ENCODE measurements at places on chromosomes 7 and 10.

- DNase-seq = peak; percentile 4
These were observed 204.4 kb downstream of the OTUD1 start for GRCh38 chr10:23643111-23643780.

- DNase-seq = no peak
These were observed 342.7 kb downstream of the LRMDA start for GRCh38 chr10:75773813-75774782.

GRCh38 chr7:54758702-54759592 lies at the start of gene SEC61G:
SEC61G (minus strand) TSS chr7:54759211; CDS start chr7:54757588, 1,623 bp downstream.
- peak; percentile 97 for DNase-seq

DNA sequence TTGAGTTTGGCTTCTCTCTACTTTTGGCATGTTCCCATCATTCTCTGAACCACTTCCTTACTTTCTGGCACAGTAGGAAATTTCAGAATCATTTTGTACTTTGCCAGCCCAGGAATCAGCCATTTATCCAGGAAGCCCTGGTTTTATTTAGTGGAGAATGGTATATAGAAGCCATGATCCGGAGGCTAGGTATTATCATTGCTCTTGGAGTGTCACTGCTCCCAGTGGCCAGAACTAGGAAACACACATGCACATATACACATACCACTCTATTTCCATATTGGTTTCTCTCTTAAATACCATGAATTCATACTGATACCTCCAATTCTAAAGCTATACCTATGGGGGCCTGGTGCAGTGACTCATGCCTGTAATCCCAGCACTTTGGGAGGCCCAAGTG lies 36.3 kb downstream of the SUFU start:
- peak; percentile 25 for DNase-seq

DNA sequence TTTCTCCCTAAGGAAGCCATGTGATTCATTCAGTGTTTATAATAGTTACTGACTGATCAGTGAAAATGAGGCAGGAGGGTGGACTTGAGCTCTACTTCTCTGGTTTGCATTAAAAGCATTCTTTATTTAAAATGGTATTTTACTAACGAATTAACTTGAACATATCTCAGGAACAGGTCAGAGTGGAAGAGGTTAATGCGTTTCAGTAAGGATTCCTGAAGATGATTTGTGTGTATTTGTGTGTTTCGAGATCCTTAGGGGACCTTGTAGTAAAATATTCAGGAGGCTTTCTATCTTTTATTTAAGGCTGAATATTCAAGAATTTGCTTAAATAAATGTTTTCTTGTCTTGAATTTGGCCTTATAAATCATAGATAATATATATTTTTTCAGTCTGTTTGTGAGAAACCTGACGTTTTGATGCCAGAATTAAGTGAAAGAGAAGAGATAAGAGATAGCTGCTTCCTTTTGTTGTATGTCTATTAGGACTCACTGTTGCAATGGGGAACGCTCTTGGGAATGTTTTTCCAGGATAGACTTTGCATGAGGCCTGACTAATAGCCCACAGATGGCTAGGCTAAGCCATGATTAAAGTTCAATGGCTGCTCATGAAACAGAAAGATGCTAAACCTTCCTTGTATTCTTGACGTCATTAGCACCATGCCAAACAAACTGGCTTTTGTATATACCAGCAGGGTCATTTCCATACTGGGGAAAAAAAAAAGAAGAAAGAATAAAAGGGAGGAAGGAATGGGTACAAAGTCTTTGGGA lies 93.8 kb upstream of the MTPN start:
- no peak for DNase-seq

All from EL (cell line).